ENCODE measurements at places on chromosomes 2 and 18.

GRCh38 chr2:39356922-39357639 lies 80.0 kb downstream of the MAP4K3 start:
- no peak for DNase-seq

DNA sequence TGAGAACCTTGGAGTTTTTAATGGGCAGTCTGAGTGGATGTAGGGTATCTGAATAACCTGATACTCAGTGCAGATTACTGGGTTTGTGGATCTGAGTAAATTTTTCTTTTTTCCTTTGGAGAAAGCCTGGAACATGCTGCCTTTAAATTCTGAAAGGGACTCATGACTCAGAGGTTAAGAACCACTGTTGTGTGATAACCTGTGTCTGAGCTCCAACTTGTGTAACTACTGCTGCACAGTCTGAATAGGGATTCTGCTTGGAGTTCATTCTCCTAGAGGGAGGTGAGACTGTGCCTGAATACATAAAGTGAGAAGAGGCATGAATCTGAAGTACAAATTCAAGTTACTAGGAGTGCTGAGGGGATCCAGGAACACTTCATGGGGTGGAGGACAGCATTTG lies 36.2 kb downstream of the KDM3A start:
- DNase-seq, result no peak

- DNase-seq, result peak; percentile 61
Measured at GRCh38 chr2:188765522-188766470, 208.4 kb upstream of the COL3A1 start.

GRCh38 chr18:72895548-72895947 lies 27.8 kb upstream of the NETO1 start:
- DNase-seq, result no peak

GRCh38 chr18:39314595-39314994 lies 1749.0 kb upstream of the CELF4 start:
- DNase-seq, result no peak

DNA sequence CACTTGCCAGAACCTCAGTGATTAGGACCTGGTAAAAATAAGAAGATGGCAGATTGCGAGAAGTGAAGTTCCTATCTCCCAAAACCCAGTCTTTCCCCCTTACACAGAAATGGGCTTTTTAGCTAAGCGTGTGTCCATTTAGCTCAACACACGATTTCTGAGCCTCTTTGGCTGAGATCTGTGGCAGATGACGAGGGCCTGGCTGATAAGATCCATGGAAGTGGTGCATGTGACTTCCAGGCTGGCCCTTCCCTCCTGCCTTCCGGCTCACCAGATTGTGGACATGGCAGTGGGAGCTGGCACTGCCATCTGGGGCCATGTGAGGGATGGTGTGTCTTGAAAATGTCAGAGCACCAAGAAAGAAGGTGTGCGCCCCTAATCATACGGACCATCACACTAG lies 41.0 kb upstream of the ZFP36L2 start:
- no peak for DNase-seq

- no peak for DNase-seq
Measured at GRCh38 chr18:33022370-33022769, 249.5 kb upstream of the KLHL14 start.

DNA sequence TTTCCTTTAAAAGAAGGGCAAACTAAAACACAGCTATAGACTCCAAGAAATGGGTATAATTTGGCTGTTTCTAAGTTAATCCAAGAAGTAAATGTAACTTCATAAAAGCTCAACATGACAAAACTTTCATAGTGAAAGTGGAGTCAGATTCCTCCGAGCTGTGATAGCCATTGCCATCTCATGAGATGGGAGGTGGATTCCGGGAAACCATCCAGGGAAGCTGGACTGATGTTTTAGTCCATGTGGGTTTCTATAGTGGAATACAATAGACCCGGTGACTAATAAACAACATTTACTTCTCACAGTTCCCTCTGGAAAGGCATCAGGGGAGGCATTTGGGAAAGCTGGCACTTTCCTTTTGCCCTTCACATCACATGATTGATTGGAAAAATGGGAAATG lies 10.0 kb upstream of the LAPTM4A start:
- DNase-seq, result no peak

- DNase-seq, result no peak
Measured at GRCh38 chr2:37643730-37644078, 27.7 kb downstream of the CDC42EP3 start.

DNA sequence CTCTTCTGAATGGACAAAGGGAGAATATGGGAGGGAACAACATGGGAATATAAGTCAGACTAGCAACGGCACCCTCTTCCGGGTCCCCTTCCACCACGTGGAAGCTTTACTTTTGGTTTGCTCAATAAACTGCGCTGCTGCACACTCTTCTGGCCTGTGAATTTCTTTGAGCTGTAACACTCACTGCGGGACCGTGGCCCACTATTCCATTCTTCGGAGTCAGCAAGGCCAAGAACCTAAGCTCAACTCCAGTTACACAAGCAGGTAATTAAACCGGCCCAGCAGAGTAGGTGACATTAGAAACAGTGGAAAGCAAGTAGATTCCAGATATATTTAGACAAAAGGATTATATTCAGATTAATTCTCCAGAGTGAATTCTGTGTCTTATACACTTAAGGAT lies 697.4 kb upstream of the NXPH2 start:
- no peak for DNase-seq

DNA sequence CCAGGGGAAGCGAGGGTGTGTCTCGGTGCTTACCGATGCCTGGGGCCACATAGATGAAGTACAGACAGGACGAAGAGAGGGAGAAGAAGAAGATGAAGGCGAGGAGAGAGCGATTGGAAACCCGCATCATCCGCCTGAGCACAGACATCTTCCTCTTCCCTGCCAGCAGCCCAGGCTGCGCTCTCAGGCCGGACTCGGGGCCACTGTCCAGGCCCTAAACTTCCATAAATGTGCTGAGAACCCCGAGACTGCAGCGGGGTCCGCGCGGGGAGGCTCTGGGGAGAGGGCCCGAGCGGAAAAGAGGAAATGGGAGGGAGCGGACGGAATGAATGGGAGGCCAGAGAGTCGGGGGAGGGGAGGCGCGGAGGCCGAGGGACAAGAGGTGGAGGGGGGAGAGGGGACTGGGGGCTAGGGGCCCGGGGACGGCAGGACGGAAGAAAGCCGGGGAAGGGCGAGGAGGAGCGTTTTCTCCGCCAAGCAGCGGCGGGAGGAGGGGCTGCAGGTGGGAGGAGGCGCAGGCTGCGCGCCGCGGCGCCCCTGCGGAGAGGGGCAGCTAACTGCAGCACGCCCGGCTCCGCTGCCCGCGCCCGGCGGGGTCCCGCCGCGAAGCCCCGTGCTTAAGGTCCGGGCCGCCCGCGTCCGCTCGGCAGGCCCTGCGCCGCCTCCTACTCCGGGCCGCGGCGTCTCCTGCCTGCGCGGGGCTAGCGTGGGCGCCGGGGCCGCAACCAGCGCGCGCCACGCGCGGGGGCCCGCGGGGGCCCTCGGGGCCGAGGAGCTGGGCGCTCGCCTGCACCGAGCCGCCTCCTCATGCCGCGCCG lies at the start of gene B4GALT6:
Gene B4GALT6 (minus strand): TSS at position 303 of the 818 bp plus-strand sequence. CDS start 155 bp downstream, at position 148.
- DNase-seq, result no peak

DNA sequence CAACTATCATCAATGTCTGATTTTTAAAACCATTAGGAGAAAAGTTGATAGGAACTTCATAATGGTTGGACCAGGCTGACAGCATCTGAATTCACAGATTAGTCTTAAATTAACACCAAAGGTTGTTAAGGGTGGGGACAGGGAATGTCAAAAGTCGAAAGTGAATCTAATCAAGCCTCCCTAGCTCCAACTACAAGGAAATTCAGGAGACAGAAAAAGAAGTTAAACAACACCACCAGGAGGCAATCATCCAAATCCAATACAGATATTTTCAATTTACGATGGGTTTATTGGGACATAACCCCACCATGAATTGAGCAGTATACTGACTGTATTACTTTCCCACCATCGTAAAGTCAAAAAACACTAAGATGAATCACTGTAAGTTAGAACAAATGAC lies 32.8 kb downstream of the ATF2 start:
- no peak for DNase-seq

GRCh38 chr2:179440642-179441251 lies 176.1 kb upstream of the SESTD1 start:
- no peak for DNase-seq
